Mucosa of descending colon (tissue), 3 donors: ENCODE measurements at places on chromosomes 12 and 14.

- DNase-seq: no peak
These were observed 87.0 kb downstream of the ACTN1 start for GRCh38 chr14:68891851-68892660.

DNA sequence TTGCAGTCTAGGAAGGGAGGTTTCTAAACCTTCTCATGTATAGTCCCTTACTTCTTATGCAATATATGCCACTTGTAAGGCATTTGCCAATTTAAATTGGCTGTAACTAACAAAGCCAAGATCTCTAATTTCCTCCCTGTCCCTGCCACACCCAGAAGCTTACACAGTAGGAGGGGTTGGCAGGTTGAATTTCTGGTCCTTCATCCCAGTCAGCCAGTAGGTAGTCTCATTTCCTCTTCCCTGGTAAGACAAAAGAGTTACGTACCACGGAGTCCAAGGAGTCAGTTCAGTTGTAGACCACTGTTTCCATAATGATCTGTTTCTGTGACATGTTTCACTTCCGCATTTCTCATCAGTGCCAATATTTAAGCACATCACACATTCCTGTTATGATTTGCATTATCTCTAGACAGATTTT is 47.0 kb upstream of the PLBD1 start:
- DNase-seq: no peak

DNA sequence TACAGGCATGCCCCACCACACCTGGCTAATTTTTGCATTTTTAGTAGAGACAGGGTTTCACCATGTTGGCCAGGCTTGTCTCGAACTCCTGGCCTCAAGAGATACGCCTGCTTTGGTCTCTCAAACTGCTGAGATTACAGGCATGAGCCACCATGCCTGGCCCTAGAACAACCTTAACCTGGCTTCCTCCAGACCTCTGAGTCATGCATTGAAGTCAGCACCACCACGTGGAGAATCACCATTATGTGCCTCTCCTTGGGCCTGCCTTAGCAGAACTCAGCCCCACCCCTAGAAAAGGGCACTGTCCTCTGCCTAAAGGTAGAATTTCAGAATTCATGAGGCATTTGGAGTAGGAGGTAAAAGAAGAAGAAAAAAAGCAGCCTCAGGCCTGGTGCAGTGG is 49.0 kb downstream of the LIMA1 start:
- DNase-seq: peak; percentile 50

GRCh38 chr12:97630875-97631274 is 168.3 kb downstream of the RMST start:
- DNase-seq: no peak

DNA sequence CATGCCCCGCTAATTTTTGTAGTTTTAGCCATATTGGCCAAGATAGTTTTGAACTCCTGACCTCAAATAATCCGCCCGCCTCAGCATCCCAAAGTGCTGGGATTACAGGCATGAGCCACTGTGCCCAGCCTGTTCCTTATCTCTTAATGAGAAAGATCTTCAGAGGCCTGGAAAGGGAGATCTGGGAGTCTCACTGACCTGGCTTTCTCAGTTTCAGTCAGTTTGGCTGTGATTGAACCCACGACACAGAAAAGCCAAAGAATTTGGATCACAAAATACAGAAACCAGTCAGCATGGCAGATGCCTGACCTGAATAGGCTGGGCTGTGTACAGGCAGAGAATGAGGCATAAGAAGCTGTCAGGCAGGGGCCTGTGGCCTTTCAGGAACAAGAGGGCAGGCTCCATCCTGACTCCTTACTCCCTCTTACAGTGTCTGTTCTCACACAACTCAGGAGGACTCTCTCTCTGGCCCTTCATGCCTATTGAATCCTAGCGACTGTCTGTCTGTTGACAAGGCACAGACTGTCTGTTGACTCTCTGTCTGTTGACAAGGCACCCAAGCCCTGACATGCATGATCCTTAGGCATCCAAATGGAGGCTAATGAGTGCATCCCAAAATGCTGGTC is 366.5 kb upstream of the CCDC196 start:
- DNase-seq: no peak

GRCh38 chr14:60327447-60328331 is 78.7 kb downstream of the PPM1A start:
- DNase-seq: peak; percentile 65
